ENCODE measurements at places on chromosomes 6 and 20.

DNA sequence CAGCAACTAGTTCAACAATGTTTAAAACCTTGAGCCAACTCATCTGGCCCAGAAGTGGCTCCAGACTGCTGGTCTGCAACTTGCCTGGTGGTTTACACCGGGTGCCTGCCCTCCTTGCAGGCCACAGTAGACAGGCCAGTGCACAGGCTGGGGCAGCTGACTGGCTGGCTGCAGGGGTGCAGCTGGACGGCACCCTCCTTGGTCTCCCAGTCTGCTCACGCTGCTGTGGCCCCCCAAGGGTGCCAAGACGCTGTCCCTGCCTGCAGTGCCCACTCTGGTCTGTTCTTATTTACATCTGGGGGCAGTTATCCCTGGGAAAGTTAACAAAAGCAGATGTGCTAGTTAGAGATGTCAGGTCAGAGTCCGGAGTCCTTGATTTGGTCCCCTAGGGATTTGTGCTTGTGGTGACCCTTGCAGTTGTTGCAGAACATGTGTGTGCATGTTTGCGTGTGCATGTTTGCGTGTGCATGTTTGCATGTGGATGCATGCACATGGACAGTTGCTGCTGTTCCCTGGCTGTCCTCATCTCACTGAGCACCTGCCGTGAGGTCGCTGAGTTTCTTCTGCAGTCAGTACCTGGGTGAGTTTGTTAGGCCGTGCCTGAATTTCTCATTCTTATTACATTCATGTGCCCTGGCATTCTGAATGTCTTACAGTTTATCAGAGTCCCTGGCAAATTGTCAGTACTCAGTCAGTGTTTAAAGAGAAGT is 48.2 kb upstream of the IRF4 start:
- DNase-seq: no peak

- DNase-seq: no peak
Observed at GRCh38 chr6:149170564-149171452, 146.7 kb upstream of the TAB2 start.

DNA sequence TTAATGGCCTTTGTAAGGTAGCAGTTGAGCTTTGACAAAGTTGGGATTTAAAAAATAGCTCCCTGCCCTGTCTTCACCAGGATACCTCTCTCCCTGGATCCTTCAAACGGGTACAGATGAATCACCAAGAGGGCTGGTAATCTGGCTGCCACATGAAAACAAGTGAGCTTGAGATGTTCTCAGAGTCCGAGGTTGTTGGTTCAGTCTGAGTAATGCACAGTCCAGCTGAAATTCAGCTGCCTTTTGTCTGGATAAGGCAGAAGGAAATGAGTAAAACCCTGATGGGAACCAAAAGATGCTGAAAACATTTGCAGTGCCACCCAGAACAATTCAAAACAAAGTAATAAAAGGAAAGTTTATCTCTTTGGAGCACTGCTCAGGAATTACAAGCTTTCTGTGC is 86.8 kb downstream of the GJA1 start:
- DNase-seq: no peak

GRCh38 chr20:57683881-57684807 is 25.7 kb downstream of the PMEPA1 start:
- no peak for DNase-seq

DNA sequence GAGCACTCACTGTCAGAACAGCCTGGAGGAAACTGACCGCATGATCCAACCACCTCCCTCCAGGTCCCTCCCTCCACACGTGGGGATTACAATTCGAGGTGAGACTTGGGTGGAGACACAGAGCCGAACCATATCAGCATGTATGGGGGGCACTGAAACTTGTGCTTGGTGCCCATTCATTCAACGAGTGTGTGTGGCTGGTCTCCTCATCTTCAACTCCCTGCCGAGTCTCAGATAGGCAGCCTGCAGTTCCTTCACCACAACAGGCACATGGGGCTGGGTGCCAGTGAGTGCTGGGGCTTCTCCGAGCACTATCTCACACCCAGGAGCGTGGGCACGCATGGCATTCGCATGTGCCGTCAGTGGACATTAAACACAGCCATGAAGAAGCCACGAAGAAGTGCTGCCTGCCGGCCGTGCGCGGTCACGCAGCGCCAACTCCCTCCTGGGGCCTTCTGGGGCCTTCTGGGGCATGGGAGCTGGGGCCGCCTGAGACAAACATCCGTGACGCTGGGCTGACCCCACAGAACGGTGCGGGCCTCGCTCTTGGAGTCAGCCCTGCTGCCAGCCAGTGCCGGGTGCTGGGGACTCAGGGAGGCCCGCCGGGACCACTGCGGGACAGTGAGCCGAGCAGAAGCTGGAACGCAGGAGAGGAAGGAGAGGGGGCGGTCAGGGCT is 714 bp upstream of the RTEL1 start:
- no peak for DNase-seq

DNA sequence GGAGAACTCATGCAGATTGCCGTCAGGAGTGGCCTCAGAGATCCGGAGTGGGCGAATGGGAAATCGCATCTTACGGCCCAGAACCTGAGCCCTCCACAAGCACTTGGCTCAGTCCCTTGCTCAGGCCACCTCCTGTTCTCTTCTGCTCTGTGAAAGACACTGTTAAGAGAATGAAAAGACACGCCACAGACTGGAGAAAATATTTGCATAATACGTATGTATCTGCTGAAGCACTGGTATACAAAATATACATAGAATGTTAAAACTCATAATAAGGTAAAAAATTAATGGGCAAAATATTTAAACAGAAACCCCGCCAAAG is 838 bp upstream of the POM121L2 start:
- DNase-seq: no peak

DNA sequence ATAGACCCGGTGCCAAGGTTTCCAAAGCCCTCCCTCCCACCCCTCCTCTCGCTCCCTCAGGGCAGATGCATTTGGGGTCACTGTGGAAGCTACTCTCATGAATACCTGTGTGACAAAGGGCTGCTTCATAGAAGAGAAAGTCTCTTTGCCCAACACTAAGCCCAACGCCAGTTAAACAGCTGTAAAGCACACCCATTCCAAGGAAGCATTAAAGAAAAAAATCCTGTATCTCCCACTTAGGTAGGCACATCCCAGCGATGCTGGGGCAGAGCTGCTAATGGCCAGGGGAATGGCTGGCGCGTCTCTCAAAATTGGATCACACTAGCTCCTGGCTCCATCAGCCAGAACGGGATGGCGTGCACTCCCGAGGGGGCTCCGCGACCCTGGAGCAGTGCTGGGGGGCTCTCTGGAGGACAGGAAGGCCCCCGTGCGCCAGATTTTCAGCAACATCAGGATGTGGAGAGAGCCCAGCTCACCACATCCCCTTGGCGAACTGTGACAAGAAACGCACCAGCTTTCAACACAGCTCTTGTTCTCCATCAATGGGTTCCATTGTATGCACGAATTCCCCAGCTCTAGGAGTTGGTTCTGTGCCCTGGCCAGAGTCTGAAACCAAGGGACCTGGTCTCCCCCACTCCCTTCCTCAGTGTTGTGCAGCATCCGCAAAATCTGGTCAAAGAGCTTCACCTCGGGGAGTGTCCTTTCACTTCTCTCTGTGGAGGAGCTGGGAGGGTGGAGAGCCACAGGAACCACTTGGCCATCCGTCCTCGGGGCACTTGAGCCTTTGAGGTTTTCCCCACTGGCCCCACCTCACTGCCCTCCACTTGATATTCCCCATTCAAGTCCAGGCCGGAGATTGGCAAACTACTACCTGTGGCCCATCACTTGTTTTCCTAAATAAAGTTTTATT is 74.1 kb downstream of the TFAP2C start:
- no peak for DNase-seq

DNA sequence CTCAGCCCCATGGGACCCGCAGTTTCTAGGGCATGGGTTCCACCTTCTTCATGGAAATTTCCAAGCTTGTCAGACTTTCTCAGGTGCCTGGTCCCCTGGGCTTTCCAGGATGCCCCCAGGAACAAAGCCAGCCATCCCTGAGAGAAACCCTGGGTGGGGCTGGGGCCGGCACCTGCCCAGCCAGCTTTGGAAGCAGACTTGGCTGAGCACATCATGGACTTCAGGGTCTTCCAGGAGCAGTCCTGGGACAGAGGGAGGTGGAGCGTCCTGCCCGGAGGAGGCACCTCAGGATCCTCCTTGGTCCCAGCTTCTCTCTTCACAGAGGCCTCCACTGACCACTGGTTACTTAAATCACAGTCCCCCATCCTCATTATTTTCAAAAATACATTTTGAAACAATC is 13.5 kb downstream of the MYT1 start:
- DNase-seq: no peak

GRCh38 chr6:131003488-131004386 is 59.3 kb downstream of the EPB41L2 start:
- no peak for DNase-seq

DNA sequence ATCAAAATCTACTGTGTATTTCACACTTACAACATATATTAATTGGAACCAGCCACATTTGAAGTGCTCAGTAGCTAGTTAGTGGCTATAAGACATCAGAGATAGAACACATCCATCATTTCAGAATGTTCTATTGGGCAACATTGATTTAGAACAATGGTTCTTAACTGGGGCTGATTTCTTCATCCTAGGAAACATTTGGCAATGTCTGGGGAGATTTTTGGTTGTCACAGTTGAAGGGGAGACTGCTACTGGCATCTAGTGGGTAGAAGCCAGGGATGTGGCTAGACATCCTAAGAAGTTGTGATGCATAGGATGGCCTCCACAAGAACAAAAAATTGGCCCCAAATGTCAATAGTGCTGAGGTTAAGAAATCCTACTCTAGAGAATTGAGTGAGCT is 132.5 kb downstream of the OLIG3 start:
- no peak for DNase-seq

- no peak for DNase-seq
Observed at GRCh38 chr6:34018026-34018425, 127.9 kb downstream of the GRM4 start.

- DNase-seq: no peak
Observed at GRCh38 chr6:3213334-3213695, 14.1 kb downstream of the TUBB2B start.

GRCh38 chr6:52661551-52661950 is 9.4 kb upstream of the TMEM14A start:
- no peak for DNase-seq

- no peak for DNase-seq
Observed at GRCh38 chr20:2364044-2364443, 16.7 kb upstream of the TGM6 start.

DNA sequence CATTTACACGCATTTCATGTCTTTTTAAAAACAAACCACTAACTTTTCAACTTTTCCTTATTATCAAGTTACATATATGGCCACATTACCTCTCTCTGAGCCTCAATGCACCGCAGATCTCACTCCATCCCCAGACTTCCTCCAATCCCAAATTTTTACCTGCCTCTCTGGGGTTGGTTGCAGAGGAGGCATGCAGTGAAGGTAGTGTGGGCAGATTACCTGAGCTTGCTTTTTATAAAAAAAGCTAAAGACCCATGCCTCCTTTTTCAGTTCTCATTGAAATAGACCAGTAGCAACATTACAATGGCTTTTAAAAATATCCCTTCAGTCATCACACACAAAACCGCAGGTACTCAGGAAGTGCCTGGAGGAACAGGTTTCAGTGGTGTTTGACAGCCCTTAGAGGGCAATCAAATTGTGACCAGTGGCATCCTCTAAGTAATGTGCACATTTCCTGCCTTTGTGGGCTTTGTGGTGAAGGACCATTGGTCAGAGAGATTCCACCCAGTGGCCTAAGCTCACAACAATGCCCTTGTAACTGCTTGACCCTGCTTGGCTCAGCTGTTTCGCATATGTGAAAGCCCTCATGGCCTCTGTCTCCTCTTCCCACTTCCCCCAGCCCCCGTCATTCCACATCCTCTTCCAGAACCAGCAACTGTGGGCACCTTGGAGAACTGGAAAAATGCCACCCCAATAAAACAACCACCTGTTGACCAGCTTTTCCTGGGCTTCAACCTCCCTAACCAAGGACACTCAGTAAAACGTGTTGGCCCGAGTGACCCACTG is 30.2 kb upstream of the IL17A start:
- no peak for DNase-seq

- no peak for DNase-seq
Observed at GRCh38 chr20:63071541-63072181, 64.9 kb upstream of the BHLHE23 start.

GRCh38 chr6:11033825-11034224 is 10.3 kb downstream of the ELOVL2 start:
- no peak for DNase-seq

DNA sequence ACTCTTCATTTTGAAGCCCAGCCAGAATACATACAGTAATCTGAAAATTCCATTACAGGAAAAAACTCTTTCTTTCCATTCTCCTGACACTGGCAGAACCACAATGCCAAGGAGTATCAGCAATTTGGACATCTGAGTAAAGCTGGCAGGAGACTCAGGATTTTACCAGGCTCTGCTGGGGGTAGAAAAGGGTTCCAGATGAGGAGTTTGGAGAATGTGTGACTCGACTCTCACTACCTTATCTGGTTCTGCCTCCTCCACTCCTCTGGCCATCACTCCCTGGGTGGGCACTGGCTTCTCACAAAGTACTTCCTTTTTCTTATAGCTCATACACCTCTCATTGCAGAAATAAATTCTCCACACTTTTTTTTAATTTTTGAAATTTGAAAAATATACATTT is 10.6 kb upstream of the WFDC8 start:
- no peak for DNase-seq

- DNase-seq: no peak
Observed at GRCh38 chr6:80478030-80478429, 371.6 kb downstream of the BCKDHB start.

GRCh38 chr20:63262836-63263235 is 8.6 kb upstream of the NKAIN4 start:
- no peak for DNase-seq

- DNase-seq: no peak
Observed at GRCh38 chr6:144265390-144265789, 19.7 kb upstream of the UTRN start.

DNA sequence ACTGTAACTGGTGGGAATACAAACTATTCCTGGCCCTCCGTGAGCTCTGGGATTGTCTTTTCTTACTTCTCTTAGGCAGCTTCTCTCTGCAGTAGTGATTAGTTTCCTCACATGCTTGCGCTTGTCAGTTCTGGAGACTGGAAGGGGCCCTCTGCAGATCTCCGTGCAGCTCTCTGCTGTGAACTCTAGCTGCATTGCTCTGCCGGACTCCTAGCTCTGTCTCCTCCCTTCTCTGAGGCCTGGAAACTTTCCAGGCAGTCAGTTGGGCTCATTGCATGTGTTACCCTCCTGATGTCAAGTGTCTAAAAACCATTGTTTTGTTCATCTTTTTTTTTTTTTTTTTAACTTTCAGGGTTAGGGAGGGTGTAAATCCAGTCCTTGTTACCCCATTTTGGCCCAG is 102.3 kb downstream of the CTNNBL1 start:
- DNase-seq: no peak

GRCh38 chr6:112682071-112682470 is 334.9 kb downstream of the RFPL4B start:
- no peak for DNase-seq

DNA sequence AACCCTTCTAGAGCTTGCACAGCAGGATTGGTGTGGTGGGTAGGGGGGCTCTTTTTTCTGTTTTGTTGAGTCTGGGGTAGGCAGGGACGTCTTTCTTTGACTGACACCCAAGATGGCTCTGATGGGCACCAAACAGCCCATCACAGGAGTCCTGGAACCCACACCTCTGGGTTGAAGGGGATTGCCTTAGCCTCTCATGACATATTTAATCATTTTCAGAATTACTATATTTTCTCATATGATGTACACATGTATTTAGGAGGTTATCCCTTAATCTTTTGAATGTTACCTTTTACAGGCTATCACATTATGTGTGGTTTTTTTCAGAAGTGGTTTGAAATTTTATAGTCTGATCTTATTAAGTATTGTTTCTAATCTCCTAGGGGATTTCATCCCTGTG is 64.6 kb downstream of the RPP40 start:
- no peak for DNase-seq

GRCh38 chr6:135033238-135033637 is 21.4 kb downstream of the HBS1L start:
- DNase-seq: no peak

GRCh38 chr20:33669224-33669623 is 2.5 kb downstream of the ACTL10 start:
- no peak for DNase-seq

All from NCI-H2081 (cell line).